ENCODE measurements at places on chromosomes 13 and 19.

- DNase-seq: no peak
These were observed 162.5 kb downstream of the KCTD12 start for GRCh38 chr13:76723551-76724232.

GRCh38 chr13:74203576-74203975 is 69.4 kb upstream of the KLF12 start:
- DNase-seq: no peak

- DNase-seq: no peak
These were observed 6.3 kb downstream of the NHLRC3 start for GRCh38 chr13:39044536-39044935.

DNA sequence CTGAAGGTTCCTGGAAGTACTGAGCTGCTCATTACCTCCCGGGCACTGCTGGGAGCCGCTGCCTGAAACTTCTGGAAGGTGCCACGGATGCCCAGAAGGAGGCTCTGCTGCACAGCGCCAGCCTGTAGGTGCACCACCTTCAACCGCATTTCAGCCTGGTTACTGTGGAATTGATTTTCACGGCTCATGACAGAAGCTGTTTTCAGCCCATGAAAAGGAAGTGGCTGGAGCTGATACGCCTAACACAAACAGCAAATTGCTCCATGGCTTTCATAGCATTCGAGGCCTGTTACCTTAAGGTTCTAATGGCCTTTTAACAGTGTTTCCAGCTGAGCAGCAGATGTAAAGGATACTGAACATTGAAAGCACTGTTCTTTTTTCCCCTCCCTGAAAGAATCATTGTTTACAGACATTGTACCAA is 22.0 kb downstream of the GPC6 start:
- DNase-seq: no peak

- no peak for DNase-seq
These were observed 7.7 kb upstream of the TEX26 start for GRCh38 chr13:30924721-30925120.

GRCh38 chr19:5235458-5236219 is 105.0 kb downstream of the PTPRS start:
- no peak for DNase-seq

DNA sequence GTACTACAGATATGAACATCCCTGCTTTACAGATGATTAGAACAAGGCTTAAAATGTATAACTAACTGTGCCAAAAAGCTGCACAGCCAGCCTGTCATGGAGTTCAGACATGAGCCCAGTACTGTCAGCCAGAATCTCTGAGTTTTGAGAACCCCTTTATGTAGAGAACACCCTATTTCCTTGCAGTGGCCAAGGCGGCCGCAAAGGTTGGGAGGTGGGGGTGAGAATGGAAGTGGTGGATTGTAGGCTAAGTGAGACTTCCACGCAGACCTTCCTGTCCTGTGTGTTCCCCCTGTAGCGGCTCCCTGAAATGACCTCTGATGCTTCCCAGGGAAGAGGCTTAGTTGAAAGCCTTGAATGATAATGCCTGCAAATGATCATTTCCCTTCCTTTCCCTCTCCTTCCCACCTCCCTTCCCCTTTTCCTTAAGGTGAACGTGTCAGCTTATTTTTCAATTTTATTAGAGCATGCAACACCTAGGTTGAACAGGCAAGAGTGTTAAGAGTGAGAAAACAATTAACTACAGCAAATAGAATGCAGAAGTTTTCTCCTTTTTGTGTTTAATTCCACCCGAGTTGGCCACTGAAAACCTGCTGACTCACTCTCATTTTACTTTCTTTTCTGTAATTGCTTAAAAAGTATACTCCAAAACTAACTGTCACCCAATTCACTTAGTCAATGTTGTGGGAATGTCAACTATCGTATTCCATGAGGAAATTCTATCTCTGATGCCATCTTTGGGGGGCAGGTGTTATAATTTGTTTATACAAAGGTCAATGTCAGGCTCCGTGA is 167.0 kb upstream of the EDNRB start:
- DNase-seq: no peak

DNA sequence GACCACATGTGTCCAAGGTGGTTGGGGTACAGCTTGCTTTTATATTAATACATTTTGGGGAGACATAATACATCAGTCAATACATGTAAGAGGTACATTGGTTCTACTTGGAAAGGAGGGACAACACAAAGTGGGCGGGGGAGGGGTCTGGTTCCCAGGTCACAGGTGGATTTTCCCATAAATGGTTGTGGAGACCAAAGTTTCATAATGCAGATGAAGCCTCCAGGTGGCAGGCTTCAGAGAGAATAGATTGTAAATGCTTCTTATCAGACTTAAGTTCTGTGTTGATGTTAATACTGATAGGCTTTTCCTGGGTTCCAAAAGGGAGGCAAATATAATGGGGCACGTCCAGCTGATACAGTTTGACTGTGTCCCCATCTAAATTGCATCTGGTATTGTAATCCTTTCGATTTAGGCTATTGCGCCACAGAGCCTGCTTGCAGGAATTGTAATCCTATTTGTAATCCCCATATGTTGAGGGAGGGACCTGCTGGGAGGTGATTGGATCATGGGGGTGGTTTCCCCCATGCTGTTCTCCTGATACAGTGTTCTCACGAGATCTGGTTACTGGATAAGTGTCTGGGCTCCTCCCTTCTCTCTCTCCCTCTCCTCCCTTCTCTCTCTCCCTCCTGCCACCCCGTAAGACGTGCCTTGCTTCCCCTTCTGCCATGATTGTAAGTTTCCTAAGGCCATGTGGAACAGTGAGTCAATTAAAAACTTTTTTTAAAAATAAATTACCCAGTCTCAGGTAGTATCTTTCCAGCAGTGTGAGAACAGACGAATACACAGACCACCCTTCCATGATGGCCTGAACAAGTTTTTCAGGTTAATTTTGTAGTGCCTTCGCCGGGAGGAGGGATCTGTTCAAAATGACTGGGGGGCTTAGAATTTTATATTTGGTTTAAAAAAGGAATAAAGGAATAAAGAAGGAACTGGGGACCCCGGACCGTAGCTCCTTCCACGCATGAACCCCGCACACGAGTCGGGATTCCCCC is 44.9 kb downstream of the ZNF823 start:
- no peak for DNase-seq

- no peak for DNase-seq
These were observed 17.8 kb upstream of the LGALS16 start for GRCh38 chr19:39637891-39638290.

DNA sequence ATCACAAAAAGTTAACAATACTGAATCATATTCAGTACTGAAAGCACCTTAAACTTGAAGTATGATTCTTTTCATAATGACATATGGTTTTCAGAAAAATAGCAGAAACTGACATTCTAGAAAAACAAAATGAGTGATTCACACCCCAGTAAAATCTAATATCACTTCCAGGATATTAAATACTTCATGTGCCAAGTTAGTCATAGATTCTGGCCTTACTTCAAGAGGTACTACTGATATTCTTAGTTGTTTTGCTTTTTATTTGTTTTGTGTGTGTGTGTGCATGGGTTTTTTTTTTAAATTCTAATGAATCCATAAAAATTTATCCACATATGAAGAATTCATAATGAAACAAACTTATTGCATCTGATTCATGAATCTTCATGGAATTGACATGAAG is 207.9 kb upstream of the UFM1 start:
- DNase-seq: no peak

GRCh38 chr19:2992958-2993357 is 15.6 kb downstream of the TLE6 start:
- DNase-seq: no peak

GRCh38 chr13:60642552-60642951 is 245.5 kb downstream of the TDRD3 start:
- no peak for DNase-seq

DNA sequence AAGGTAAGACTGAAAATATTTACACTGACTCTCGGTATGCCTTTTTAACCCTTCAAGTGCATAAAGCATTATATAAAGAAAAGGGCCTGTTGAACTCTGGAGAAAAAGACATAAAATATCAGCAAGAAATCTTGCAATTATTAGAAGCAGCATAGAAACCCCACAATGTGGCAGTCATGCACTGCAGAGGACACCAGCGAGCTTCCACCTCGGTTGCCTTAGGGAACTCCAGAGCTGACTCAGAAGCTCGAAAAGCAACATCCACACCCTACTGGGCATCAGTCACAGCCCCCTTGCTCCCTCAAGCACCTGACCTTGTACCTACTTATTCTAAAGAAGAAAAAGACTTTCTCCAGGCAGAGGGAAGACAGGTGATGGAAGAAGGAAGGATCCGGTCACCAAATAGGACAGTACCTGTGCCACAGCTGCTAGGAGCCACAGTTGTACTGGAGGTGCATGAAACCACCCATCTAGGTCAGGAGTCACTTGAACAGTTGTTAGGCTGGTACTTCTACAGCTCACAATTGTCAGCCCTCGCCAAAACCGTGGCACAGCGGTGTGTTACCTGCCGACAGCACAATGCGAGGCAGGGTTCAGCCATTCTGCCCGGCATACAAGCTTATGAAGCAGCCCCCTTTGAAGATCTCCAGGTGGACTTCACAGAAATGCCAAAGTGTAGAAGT is 2.9 kb downstream of the ZNF816 start:
- no peak for DNase-seq

DNA sequence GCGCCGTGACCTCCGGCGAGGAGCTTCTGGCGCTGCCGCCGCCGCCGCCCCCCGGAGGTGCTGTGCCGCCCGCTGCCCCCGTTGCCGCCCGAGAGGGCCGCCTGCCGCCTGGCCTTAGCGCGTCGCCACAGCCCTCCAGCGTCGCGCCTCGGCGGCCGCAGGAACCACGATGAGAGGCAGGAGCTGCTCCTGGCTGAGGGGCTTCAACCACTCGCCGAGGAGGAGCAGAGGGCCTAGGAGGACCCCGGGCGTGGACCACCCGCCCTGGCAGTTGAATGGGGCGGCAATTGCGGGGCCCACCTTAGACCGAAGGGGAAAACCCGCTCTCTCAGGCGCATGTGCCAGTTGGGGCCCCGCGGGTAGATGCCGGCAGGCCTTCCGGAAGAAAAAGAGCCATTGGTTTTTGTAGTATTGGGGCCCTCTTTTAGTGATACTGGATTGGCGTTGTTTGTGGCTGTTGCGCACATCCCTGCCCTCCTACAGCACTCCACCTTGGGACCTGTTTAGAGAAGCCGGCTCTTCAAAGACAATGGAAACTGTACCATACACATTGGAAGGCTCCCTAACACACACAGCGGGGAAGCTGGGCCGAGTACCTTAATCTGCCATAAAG is 4.8 kb downstream of the PDX1 start:
- no peak for DNase-seq

DNA sequence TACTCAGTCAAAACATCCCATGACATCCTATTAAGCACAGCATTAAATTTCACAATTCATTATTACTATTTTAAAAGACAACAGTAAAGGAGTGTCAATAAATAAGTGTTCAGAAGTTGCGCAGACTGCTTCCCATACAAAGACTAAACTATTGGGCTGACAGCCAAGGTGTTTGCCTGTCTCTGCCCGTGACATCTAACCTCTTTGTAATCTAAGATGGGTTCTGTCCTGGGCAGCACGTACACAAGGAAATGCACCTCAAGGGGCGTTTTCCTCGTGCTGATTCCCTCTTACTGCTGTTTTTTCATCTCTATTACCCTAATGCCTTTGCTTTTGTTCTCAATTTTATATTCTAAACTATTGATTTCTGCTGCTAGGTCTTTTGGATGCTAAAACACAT is 216.3 kb downstream of the NHLRC3 start:
- DNase-seq: no peak

GRCh38 chr13:27203854-27204253 is 32.2 kb upstream of the USP12 start:
- DNase-seq: no peak

DNA sequence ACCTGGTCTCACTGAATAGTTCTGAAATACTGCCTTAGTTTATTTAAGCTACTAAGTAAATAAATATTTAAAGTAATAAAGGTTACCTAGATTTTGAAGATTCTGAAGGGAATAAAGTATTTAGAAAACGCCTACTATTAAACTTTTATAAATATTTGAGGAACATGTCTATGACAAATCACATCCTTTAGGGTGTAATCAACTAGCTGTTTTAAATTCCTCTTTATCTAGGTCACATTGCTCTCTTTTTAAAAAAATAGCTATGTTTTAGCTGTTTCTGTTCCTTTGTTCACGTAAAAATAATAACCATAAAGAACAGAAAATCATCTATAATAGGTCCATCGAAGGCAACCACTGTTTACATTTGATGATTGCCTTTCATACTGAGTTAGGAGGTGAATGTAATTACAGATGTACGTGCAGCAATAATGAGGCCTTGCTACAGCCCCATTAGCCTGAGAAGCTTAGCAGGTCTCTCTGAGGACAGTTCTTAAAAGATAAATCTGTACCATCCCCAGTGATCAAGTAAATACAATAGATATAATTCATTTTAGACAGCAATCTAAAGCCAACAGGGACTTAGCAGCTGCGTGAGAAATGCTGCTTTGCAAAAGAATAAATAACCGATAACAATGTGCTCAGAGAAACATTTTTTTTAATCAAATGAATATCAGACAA is 449.5 kb downstream of the LIG4 start:
- no peak for DNase-seq

DNA sequence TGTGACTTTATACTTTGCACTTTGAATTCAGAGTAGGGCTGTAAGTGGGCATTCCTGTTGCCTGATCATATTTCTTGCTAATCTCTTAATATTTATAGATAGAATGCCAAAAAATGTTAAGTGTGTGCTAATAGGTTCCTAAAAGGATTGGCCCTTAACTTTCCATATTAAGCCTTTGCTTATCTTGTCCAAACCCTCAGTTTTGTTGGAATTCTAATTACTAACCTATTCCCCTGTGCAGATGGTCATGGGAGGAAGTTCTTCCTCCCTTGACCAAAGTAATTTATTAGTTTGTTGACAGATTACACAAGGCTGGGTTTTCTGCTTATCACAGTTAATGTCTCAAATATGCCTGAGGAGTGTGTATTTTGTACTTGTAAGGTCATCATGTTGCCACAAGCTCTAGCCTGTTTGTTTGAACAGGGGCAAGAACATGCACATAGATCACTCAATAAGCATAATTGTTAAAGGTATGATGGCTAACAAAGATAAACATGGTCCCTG is 541.1 kb upstream of the SPRY2 start:
- no peak for DNase-seq

GRCh38 chr13:45778882-45779281 is 72.7 kb downstream of the SIAH3 start:
- DNase-seq: no peak

DNA sequence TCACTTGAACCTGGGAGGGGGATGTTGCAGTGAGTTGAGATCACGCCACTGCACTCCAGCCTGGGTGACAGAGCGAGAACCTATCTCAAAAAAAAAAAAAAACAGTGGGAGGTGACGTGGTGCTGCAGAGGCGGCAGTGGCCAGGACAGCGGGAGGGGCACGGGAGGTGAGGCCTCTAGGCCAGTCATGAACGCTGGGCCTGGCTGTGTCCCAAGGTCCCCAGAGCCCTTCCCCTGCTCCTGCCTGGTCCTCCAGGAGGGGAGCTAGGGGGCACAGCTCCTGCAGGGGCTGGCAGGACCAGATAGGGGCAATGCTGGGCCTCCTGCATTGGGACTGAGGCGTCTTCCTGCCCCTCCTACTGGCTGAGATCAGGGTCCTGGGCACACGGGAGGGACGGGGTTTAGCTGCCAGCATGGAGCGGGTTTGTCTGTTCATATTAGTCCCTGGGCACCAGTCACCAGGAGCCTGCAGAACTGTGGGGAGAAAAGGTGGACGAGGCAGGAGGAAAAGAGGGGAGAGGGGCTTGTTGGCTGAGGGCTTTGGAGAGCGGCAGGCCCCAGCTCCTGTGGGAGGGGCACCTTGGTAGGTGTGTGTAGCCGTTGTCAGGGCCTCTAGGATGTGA is 4.5 kb downstream of the MAP2K7 start:
- DNase-seq: no peak
